Inflammatory macrophage (primary cell): ENCODE measurements at places on chromosomes 2 and 18.

GRCh38 chr18:32036506-32037180 lies 18.0 kb downstream of the RNF125 start:
- no peak for DNase-seq

- no peak for DNase-seq
These were observed 33.0 kb upstream of the ODC1 start for GRCh38 chr2:10481055-10481665.

DNA sequence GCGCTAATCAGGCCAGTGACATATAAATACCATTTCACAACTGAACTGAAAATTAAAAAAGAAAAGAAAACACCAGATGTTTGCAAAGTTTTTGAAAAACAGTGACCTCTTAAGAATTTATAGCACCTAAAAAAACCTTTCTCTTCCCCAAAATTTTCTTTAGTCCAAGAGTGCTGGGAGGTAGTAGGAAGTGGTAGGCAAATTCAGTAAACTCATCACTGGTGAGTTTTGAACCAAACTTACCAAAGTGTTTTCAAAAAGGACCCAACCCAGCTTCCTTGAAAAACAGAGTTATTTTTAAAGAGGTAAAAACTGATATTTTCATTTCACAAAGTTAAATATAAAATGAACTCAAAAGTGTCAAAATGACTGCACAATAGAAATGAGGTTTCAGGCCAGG lies 90.4 kb downstream of the TMEM247 start:
- DNase-seq: no peak

- no peak for DNase-seq
These were observed 23.3 kb upstream of the USP14 start for GRCh38 chr18:135045-135444.

DNA sequence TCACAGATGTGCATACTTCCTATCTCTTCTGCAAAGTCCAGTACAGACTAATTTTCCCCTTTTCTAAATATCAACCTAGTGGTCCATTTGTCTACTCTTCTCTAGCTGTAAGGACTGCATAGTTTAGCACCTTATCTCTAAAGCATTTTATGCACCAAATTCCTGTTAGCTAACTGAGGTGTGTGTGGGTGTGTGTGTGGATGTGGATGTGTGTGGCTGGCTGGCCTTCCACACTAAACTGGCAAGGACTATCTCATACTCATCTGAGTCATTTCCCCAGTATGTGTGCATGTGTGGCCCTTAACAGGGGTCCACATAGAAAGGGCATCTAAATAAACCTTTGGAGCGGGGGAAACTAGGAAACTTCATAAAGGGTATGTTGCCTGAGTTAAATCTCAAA lies 139.6 kb downstream of the TTC32 start:
- no peak for DNase-seq

DNA sequence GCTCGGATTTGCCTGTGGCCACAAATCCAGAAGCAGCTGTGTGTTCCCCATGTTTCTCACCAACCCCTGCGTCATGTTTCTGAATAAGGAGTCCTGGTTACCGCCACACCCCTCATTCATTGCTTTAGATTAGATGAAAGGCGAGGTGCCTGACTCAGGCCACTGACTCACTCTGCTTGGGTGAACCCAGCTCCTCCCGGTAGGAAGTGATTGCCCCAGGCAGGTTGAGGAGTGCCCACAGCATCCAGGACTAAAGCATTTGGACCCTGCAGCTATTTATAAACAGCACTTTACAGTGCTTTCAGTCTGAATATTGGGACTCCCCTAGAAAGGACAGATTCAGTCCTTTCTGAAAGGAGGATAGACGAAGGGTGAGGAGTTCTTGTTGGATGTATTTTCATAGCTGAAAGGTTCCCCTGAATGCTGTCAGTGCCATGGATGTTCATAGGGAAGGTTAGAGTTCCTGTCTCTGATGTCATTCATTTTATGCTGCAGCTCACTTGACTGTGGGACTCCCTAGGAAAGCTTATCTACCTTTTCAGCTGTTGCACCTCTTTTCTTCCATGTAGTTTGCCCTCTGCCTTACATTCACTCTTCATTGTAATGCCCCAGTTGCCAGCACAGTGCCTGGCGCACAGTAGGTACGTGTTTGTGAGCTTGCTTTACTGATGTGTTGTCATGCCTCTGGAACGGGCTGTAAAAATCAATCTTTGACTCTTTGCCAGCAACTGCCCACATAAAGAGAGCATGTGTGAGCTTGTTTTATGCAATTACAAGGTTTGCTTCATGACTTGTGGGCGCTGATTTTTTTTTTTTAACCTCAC lies 14.9 kb downstream of the ITGA6 start:
- peak; percentile 81 for DNase-seq

- DNase-seq: peak; percentile 34
These were observed 113.3 kb downstream of the KIAA1328 start for GRCh38 chr18:36942264-36942663.

- DNase-seq: no peak
These were observed 89.1 kb downstream of the NDUFA10 start for GRCh38 chr2:239935789-239936758.

DNA sequence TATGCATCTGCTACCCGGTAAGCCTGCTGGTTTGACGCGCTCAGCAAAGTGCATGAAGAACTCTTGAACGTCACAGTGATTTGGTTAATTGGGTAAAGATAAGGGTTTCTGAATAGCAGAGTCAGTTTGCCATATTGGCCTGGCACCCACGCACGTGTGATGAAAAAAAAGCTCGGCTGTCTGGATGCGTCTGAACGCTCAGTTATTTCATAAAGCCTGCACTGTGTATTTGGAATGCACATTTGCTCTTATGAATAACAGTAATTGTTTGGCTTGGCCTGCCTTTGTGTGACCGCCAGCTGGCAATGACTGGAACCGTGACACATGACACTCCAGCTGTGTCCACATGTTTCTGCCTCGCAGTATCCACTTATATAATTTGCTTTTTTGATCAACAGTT lies 129.2 kb upstream of the MEIS1 start:
- DNase-seq: no peak

DNA sequence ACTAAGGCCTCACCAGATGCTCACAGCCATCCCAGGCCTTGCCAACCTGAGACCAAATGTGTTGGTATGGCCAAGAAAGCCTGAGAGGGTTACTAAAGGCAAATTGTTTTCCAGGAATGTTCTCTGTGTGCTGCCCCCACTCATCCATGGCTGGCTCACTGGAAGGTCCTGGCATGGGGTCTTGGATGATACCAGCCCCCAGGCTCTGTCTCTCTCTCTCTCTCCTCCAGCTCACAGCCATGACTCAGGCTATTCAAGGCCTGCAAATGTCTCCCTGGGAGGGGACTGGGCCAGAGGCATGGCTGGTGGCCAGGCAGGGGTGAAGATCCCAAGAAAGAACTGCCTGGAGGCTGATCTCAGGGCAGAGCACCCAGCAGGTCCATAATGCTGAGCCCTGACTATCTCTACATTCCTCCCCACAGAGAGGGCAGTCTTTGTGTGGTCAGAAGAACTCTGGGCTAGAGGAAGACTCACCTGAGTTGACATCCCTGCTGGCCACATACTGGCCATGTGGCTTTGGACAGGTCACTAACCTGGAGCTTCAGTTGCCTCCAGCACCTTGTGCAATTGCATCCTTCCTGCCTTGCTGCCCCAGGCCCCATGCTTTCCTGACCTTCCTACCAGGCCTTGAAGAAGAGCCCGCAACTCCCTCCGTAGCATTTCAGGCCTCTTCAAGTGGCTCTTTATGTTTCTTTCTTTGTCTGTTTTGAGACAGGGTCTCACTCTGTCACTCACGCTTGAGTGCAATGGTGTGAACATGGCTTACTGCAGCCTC lies 150.4 kb downstream of the ZFP36L2 start:
- no peak for DNase-seq

DNA sequence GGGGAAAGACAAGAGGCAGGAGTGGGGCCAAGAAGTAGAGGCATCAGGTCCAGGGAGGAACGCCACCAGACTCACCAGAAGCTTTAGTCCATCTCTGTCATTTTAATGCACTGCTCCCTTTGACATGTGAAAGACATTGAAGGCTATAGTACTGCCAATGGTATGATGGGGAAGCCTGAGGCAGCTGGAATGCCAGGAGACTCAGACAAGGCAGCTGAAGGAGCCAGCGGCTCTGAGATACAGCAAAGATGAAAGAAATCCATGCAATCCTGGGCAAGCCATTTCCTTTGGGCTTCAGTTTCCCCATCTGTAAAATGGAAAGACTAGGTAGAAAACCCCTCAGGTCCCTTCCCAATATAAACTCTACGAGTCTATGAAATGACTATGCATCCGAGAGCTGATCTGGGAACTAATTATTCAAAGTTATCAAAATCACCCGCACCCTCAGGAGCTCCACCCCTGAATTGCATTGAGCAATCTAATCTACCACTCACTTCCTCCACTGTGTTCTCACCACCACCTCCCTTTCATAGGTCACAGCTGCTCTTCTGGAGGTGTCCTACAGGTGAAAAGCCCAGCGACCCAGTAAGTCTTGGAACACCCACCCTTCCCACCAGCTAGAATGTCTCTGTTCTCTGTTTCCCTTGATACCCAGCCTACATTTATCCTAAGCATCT lies 3.1 kb downstream of the CXCR2 start:
- DNase-seq: no peak

GRCh38 chr2:227717687-227718567 lies at the start of gene SLC19A3:
SLC19A3 (minus strand) TSS chr2:227718028; CDS start chr2:227702318, 15,710 bp downstream.
- DNase-seq: no peak

GRCh38 chr18:55477499-55477859 lies 110.5 kb downstream of the TCF4 start:
- peak; percentile 44 for DNase-seq

- DNase-seq: no peak
These were observed 66.3 kb upstream of the HS6ST1 start for GRCh38 chr2:128384956-128385355.

GRCh38 chr18:58337686-58338085 lies 291.2 kb downstream of the ALPK2 start:
- DNase-seq: no peak

DNA sequence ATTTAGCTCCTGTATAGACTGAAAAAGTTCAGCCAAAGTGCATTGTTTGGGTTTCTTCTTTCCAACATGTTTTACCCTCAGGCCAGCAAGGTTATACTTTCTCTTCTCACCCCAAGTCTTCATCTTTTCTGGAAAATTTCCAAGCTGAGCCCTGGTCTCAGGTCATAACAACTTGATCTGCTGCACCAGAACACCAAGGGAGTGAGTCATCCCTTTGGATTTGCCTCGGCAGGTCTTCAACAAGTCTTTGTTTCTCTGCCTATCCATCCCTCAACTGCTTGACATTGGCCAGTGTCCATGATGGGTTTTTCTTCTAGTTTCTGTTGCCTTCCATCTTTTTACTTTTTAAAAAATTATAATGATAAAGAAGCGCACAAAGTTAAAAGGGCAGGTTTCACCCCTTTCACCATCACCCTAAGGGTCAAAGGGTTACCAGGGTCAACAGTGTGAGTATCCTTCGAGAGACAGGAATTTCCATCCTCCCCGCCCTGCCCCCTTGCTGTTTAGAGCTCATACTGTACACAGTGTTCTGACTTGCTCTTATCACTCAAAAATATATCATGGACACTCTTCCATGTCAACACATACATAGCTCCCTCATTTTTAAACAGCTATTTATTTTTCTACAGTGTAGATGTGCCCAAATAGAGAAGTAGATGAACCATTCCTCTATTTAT lies 5.7 kb upstream of the SPATS2L start:
- DNase-seq: no peak

DNA sequence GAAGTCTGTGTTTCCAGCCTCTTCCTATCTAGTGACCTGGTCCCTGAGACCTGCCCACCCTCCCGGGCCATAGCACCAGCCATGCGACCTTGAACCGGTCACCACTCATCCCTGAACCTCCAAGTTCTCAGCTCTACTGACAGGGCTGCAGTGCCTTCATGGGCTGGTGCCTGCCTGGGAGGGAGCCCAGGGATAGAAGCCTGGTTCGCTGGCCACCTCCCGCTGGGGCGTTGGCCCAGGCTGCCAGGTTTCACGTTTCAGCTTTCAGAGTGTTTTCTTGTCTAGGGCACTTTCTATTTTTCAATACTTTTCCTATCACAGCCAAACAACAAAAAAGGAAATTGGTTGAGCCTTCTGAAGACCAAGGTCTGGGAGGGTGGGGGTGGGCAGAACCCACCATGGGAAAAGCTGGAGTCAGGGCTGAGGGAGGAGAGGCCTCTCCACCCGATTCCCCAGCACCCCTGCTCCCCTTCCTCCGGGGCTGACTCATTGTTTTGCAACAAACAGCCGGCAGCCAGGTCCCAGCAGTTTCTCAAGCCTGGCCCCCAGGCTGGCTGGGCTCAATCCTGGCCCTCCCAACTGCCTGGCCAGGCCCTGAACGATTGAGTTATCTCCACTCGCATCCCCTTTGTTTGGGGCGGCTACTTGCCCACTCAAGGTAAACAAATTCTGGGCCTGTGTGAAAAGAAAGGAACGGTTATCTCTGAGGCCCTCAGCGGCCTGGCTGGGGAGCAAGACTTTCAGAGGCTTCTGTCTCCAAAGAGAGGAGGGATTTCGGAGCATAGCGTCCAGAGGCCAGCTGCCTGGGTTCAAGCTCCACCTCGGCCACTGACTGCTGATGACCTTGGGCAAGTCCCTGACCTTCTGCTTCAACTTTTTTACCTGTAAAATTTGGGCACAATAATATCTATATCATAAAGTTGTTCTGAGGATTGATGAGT lies 47.5 kb downstream of the ZFP36L2 start:
- peak; percentile 23 for DNase-seq

- peak; percentile 84 for DNase-seq
These were observed 549.0 kb upstream of the VRK2 start for GRCh38 chr2:57497489-57498096.

- DNase-seq: peak; percentile 72
These were observed 15.6 kb upstream of the ACTG2 start for GRCh38 chr2:73877071-73877802.

DNA sequence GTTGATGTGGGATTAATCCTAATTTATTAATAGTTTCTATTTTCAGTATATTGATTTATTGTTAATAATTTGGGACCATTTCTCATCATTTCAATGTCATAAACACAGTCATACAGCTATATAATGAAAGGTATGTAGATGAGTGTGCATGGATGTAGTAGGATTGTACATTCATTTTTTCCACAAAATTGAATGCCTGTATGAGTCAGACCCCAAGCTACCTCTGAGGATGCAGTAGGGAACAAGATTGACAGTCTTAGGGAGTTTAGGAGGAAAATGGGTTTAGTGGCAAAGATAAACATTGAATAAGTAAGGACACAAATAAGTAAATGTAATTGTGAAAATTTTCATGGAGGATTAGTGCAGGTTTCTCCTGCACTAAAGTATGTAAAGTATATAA lies 14.1 kb upstream of the TMEFF2 start:
- DNase-seq: no peak

DNA sequence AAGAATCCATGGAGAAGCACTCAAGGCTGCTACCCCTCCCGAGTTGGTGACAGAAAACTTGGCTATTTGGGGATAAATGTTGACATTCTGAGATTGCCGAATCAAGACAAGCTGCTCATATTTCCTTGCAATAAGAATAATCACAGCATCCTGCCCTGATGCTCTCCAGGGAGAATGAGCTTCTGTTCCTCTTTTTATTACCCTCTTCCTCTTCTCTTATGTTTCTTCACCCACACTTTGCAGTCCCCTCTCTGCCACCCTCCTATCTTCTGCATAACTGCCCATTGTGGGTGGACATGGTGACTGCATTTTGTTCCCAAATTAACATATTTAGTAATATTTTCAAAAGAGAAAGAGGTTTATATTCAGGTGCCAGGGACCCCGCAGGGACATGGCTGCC lies 11.9 kb upstream of the MSGN1 start:
- DNase-seq: peak; percentile 89
